ENCODE measurements at places on chromosomes 5 and 9.

GRCh38 chr5:158164296-158165047, 305.5 kb upstream of the CLINT1 start:
- no peak for DNase-seq

- no peak for DNase-seq
Measured at GRCh38 chr5:9201011-9201410, 344.9 kb downstream of the SEMA5A start.

DNA sequence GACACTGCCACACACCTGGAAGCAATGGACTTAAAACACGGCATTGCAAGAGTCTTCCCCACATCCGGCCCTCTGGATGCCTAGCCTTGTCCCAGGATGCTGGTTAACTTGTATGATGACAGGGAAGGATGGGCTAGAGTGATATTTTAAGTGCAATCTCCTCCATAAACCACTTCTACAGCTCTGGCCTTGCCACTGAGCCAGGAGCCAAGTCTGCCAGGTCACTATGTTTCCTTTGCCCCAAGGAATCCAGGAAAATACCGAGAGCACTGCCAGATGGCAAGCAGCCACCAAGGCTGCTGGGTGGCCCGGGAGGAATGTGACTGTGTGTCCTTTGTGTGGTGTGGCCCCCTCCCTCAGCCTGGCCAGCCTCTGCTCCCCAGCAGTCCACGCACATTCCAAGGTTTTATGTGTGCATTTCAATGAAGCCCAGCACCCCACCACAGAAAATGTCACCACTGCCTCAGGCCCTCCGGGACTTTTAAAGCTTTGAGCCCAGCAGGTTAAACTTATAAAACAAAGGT, 106.0 kb downstream of the FRMD3 start:
- DNase-seq: no peak

DNA sequence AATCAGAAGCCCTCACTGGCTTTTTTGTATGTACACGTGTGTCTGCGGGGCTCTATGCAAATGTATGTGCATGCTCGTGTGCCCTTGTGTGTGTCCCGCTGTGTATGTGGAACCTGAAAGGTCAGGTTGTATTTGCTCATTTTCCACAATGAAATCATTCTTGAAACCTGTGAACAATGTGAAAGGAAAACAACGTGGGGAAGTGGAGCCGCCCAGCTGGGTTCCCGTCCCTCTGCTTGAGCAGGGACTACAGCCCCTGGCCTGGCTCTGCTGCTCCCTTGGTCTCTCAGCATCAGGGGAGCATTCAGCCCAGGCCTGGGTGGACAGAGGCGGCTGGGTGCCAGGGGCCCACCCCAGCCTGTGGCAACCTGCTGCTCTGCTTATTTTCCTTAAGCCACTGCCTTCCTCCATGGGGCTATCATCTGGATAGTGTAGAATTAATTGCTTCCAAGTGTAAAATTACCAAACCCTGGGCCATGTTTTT, 3.0 kb downstream of the ECSCR start:
- DNase-seq: no peak

DNA sequence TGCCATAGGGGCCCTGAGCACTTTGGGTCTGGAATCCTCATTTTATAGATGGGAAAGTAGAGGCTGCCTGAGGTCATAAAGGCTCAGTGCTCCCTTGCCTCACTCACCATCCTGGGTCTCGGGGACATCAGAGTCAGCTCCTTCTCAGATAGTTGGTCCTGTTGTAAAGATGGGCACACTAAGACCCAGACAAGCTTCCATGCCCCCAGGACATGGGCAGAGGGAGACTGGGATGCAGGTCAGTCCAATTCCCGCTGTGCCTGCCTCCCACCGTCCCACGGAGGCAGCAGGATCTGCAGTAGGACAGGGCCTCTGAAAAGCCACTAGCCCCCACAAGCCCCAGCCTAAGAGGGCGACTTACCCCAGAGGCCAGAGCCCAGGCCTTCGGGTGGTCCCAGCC, 19.0 kb upstream of the SUSD3 start:
- no peak for DNase-seq

DNA sequence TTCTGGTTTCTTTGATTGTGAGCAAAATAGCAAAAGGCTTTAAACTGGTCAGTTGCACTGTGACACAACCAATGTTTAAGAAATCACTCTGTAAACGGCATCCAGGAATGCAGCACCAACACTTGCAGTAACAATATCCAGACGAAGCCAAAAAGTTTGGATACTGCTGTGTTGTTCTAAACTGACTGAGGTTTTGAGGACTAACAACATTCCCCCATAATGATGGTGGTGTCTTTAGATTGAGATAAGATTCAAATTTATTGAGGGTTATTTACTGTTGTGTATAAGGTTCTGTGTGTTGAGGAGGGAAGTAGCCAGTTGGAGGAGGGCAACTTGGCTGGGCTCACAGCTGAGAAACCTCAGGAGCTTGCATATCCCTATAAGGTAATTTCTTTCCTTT, 353.6 kb downstream of the BNC2 start:
- DNase-seq: no peak

GRCh38 chr9:115590011-115590410, 472.1 kb upstream of the TNC start:
- no peak for DNase-seq

DNA sequence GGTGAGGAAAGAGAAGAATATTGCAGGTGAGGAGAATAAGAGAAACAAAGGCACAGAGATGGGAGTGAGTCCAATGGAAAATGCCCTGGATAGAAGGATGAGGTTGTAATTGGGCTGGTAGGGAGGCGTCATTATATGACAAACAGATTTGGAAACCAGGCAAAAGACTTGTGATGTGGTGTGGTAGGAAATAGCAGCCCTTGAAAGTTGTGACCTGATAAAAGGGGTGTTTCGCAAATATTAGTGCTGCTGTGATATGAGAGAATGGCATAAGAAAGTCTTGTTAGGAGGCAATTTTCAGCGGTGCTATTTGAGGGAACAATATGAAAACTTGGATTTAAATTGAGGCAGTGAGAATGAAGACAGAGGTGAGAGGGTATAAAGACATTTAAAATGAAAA, 217.5 kb upstream of the ACTBL2 start:
- DNase-seq: no peak

DNA sequence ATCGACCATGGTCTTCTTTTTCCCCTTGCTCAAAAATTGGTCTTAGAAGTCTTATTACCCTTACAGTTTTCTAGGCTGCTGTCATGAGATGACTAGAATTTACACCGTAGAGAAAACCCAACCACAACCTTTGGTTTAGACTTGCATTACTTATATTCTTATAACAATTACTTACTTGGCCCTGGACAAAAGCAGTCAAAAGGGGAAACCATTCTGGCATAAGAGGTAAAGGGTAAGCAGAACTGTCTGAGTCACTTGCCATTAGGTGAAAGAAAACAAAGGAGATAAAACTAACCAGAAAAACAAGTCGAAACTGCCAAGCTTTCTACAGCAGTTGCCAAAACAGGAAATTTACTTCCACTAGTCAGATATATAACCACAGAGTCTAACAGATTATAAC, 17.9 kb downstream of the TMEM245 start:
- DNase-seq: no peak

DNA sequence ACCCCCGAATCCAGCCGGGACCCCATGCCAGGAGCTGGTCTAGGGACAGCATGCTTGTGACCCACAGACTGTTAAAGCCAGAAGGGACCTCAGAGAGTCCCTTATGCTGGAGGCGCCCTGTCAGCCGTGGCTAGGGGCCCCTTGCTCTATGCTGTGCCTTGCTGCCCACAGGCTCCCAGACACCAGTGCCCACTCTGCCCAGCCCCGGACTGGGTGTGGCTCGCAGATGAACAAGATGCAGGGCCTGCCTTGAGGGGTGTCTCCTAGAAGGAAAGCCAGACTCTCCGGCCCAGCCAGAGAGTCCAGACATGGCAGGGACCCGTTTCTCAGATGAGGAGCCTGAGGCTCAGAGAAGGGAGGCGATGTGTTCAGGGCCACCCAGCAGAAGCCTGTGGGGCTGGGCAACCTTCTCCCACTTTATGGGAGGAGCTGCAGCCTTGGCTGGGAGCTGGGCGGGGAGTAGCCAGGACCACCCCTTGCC, 85.7 kb downstream of the LMX1B start:
- DNase-seq: no peak

DNA sequence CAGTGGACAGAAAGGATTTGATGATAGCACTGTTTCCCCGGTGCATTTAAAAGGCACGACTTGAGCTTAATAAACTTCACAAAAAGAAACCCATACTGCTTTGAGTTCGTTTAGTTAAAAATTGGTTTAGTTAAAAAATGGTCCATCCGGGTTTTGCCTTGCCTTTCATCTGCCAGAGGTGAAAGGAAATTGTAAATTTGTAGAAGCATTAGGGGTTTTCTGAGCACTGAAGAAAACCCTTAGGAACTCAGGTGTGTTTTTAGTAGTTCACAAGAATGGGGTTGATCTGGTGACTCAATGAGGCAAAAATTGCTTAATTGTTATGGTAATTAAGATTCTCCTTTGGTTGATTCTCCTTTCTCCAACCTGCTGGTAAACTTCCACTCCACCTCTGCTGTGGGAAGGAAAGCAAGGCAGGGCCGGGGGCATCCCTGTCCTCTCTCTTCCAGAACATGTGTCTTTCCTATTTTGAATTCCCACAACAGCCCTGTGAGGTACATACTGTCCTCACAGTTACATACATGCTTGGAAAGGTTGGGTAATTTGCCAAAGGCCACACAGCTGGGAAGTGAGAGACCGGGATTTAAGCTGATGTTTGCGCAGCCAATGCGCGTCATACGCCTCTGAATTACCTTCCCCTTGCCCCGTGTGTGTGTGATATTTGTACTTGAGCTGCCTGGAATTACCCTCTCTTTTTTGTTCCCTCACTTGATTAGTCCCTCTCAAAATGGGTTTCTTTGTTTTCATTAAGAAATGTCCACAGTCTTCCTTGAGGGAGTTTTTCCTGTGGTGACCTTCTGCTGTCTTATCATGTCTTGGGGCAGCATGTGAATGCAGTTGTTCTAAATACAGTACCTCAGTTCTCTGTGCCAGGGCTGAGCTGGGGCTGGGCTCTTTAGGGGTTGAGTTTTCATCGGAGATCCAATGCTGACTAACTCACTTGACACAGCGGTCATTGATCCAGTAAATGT, 94.4 kb downstream of the ARHGAP26 start:
- no peak for DNase-seq

DNA sequence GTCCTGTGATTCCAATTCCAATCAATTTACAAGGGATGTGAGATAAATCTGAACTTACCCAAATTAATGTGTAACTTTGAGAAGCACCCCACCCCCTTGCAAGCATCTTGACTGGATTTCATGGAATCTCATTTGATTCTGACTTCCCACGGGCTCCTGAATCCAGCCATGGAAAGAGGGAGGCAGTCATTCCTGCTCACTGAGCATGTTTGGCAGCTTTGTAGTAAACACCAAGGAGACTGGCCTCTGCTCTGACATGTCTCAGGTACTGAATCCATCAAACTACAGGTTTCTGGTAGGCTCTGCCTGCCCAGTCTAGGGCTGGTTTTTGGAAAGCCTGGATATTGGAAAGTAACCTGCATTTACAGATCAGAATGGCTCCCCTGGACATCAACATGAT, 357.6 kb downstream of the ARHGEF28 start:
- no peak for DNase-seq

DNA sequence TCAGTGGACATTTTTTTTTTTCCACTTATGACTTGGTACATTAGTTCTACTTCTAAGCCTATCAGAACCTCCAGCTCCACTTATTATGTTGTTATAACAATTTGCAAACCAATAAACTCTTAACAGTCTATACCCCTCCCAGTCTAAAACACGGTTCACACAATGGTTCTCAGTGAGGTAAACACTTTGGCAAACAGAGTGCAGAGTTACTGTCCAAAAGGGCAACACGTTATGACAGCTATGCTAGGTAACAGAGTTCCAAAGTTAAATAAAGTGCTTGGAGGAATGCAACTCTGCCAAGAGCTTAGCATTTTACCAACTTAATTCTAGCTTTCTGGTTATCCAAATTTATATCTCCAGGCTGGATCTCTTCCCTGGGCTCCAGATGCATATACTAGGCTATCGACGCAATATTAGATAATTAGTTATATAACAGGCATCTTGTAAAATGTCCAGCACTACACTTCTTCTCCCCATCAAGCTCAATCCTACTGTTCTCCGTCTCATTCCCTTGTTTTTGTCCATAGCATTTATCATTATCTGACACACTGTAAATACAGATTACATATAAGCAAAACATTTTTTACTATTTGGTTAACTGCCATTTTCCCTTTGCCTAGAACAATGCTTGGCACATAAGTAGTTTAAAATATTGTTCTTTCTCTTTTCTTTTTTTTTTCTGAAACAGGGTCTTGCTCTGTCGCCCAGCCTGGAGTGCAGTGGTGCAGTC, 14.3 kb downstream of the FNBP1 start:
- no peak for DNase-seq

GRCh38 chr5:178137991-178138390, 7.2 kb downstream of the RMND5B start:
- DNase-seq: no peak

GRCh38 chr9:75866273-75866871, 24.1 kb upstream of the PCSK5 start:
- no peak for DNase-seq

GRCh38 chr9:114141553-114142402, 13.6 kb upstream of the COL27A1 start:
- no peak for DNase-seq

DNA sequence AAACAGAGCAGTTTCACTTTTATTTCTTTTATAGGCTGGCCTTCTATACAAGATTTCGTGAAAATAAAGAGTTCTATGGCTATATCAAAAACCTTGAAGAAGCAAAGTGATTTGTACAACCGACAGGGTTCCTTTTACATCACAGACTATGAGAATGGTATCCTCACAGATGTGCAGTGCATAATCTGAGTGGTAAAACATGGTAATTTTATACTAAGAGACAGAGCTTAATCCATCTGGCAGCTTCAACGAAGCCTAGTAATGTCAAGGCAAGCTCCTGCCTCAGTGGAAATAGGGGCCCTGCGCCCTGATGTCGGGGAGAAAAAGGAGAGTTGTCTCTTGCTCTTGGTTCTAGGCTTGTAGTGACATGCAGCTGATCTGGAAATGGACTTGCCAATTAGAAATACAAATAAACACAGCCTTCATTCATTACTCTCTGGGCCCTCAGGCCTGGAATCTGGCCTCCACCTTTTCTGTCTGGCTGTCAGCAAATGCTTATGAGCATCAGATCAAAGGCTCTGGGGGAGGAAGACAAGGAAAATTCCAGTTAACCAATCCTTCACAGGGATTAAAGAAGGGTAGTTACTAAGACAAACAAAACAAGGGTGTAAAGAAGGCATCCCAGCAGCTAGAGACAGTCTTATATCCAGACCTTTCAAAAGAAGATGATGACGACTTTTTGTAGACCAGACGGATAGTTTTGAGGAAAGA, 33.6 kb upstream of the TRIM32 start:
- no peak for DNase-seq

All from stimulated activated CD4-positive, alpha-beta T cell treated with anti-CD3 and anti-CD28 coated beads, TNF-alpha, amount 100 ng/mL, for 1 hour (primary cell).